Esophagus mucosa (tissue), 1 donor: ENCODE measurements at places on chromosomes 2 and 18.
A peak's percentile ranks its signal among the peaks of the same experiment; 100 is the strongest.

DNA sequence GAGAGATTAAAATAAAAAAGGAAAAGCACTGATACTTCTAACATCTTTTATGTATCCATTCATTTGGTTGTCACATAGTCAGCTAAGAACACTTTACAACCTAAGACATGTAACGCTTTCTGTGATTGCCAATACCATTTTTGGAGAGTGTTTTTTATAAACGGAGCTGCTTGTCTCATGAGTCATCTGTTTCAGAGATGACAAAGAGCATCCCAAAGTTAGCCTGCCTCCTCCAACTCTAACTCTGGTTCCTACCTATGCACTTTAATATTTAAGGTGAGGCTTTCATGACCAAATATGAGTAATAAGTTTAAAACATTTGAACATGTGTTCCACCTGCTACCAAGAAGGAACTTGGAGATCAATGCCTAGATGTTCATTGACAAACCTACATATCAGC lies 260.1 kb upstream of the SMIM21 start:
- no peak for ATAC-seq

GRCh38 chr18:58671632-58672564 lies 633 bp downstream of the MALT1 start:
- ATAC-seq = peak; percentile 25

DNA sequence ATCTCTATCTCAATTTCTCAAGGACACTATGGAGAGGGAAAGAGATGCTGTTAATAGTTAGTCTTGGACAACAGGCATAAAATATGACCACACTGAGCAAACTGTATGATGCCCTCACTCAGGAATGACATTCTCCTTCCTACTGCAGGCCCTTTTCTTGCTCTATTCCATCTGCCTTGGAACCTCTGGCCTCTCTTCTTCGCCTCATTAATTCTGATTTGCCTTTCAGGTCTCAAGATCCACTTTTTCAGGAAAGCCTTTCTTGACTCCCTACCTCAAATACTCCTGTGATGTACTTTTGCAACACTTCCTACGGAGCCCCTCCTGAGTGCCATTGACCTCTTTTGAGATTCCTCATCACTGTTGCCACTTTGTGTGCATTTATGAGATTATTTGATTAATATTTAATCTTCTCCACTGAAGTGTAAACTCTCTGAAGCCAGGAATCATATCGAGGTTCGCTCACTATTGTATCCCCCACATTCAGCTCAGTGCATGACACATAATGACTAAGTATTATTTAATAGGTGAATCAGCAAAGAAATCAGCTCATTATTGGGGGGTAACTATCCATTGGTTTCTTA lies 21.3 kb upstream of the SPP2 start:
- no peak for ATAC-seq

DNA sequence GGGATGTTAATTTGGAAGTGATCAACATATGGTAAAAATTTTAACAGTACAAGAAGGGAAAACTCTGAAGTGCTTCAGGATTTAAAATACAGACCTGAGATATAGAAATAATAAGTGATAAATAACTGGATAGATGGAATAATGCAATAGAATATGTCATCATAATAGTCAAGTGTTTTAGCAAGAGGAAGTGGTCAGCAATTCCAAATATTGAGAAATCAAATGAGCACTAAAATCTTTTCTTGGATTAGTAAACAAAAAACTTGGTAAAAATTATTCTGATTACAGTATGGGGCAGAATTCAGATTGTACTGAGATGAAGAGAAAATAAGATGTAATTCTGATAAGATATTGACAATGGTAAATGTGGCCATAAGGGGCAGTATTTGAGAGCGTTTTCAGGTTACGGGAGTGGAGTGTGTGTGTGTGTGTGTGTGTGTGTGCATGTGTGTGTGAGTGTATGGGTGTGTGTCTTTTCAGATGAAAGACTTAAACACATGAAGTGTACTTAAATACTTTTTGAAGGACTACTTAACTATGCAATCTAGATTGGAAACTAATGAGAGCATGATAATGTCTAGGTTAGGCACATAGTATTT lies 217.9 kb upstream of the ITGA4 start:
- ATAC-seq = no peak

DNA sequence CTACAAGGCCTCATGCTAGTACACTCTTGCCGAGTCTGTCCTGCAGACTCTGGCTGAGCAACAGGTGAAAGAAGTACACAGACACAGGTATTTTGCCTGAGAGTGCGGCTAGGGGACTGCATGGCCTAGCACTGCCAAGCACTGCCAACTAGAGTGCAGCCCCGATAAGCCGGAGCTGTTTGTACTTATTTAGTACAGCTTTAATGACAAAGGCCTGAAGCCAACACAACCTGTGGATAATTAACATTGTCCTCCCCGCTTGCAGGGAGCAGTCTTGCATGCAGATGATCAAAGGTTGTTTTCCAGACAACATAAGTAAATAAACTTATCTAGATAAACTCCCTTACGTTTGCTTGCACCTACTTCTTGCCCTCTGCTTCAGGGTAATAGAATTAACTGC lies 63.7 kb upstream of the MMADHC start:
- ATAC-seq = no peak

GRCh38 chr2:79980816-79981215 lies 323.7 kb downstream of the LRRTM1 start:
- no peak for ATAC-seq

- peak; percentile 75 for ATAC-seq
Measured at GRCh38 chr2:223993634-223994232, 36.5 kb downstream of the MRPL44 start.

GRCh38 chr2:12005886-12006681 lies 259.7 kb downstream of the LPIN1 start:
- peak; percentile 47 for ATAC-seq

DNA sequence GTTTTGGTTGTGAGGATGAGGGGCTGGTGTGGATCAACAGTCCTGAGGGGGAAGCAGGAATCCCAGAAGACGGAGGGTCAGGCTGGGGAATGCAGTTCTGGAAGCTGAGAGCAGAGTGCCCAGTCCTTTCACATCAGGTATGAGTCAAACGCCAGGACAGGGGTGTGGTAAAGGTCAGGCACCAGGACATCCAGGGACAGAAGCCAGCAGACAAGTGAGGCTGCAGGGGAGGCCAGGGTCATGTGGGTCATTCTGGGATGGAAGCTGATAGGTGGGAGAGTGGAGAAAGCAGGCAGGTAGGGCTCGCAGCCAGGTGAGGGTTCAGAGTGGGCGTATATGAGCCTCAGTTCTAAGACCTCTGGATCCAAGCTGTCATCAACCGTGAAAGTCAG lies 12.8 kb upstream of the GNLY start:
- ATAC-seq = no peak

DNA sequence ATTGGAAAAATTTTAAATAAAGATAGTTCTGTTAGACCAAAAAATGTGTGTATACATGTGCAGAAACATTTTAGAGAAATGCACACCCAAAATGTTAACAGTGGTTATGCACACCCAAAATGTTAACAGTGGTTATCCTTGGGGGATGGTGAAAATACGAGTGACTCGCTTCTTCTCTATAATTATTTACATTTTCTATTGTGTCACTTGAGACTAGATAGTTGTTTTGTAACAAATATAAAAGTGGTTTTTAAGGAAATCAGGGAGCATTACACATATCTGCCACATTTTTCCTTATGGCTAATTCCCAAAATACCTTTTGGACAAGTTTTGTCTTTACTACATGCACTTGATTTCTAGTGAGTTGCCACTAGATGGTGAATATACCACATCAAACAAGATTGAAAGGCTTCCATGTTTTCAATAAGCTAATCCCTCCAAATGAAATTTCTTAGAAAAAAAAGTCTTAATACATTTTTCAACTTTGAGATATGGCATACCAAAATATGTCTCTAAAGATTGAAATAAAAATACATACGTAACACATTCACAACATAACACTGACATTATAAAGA lies 9.0 kb upstream of the HIBCH start:
- ATAC-seq = no peak

- no peak for ATAC-seq
Measured at GRCh38 chr2:106183101-106183696, 10.9 kb downstream of the UXS1 start.

DNA sequence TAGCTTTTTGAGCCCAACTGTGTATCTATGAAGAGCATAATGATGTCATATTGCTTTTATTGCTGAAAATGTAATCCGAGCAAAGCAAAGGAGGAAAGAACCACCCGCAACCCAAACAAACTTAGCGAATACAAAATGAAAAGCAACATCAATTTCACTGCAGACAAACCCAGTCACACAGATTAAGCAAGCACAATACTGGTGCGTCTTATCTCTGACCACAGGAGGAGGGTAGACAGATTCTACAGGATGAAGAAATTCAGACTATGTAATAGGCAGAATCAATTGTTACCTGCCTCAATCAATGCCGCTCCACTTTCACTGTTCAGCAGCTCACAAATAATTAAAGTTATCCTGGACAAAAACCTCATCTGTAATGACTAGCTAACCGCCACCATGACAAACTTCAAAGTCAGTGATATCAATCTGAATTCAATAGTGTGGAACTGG lies 115.5 kb upstream of the SP3 start:
- no peak for ATAC-seq

DNA sequence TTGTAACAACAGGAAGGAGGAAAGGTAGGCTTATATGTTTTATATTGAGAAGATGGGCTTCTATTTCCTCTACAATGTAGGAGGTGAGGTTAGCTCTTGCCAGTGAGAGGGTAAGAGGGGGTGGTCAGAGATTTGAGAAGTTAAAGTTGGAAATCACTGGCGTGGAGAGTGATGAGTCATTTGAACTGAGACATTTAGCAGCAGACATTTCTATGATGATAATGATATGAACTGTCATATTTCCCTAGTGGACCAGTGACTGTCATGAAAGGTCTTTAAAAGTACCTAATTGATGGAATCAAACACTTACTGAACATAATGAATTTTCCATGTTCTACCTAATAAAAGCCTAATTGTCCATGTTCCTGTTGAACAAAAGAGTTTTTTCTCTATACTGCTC lies 126.1 kb downstream of the FAM161A start:
- no peak for ATAC-seq

DNA sequence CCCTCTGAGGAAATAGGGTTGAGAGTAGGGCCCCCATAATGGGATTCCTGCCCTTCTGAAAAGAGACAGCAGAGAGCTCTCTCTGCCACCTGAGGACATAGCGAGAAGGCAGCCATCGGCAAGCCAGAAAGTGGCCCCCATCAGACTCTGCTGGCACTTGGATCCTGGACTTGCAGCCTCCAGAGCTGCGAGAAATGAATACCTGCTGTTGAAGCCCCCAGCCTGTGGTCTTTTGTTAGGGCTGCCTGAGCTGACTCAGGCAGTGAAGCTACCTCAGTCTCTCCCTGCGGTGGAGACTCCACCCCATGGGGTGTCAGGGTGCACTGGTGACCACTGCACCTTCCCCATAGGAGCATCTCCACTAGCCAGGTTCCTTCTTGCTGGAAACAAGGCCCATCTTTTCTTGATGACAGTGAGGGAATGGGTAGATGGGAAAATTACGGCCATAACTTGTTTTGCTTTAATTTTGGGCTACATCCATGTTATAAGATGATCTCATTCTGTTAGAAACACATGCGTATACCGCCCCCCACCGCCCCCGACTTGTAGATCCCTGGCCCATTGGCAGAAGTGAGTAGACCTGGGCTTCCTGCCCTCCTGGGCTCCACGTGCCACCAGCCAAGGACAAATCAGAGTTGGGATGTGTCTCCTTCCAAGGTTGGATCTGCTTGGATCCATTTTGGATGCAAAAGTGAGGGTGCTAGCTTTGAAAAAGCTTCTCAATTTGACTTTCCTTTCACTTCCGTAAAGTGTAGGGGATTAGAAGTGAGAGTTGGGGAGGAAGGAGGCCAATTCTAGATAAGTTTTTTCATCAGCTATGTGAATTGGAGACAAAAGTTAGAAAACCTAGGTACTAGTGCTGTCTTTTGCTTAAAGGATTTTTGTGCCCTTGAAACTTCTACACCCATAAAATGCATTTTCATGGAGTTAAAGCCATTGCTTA lies 42.9 kb downstream of the NCK2 start:
- ATAC-seq = no peak

DNA sequence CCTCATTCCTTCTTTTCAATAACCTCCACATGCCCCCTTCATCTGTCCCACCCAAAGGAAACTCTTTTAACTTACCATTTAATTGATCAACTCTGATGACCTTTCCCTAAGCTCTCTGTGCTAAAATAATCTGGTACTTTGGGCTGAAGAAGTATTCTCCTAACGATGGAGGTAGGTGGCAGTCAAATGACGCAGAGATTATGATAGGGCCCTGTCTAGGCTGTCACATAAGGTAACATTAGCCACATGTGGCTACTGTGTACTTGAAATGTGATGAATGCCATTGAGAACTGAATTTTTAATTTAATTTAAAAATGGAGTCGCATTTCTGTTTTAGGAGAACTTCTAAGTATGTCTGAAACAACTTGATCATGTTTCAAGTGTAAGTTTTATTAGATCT lies 140.5 kb upstream of the TNP1 start:
- no peak for ATAC-seq

GRCh38 chr2:100784681-100785080 lies 35.3 kb upstream of the NPAS2 start:
- no peak for ATAC-seq

DNA sequence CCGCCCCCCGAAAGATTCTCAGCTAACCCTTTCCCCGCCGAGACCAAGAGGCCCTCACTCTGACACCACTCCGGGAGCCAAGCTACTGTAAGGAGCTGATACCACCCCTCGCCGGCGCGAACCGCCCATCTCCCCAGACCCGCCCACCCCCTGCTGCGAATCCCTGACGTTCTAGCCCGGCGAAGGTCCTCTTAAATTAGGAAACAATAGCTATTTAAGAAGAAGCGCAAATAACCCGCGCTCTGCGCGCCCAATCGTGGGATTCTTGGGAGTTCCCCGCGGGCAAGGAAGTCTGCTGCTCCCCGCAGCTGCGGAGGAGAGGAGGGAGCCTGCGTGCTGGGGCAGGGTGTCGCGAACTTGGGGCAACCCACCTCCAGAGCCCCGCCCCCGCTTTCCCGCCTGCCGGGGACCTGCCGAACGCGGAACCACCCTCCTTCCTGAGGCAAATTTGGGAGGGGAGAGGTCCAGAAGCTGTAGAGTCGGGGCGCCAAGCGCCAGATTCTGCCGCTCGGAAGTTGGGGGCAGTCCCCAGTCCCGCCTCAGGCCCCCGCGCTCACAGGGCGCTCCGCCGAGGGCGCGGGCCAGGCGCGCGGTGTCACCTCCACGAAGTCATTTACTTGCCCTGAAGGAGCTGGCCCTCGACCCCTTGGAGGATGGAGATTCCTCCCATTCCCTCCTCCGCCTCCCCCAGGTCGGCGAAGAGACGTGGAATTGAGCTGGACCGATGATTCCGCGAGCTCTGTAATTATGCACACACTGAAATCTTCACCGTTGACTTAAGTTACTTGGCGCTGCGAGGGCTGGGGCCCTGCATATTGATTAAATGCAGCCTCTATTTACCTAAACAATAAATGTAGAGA lies 8.4 kb upstream of the SP9 start:
- ATAC-seq = peak; percentile 28

DNA sequence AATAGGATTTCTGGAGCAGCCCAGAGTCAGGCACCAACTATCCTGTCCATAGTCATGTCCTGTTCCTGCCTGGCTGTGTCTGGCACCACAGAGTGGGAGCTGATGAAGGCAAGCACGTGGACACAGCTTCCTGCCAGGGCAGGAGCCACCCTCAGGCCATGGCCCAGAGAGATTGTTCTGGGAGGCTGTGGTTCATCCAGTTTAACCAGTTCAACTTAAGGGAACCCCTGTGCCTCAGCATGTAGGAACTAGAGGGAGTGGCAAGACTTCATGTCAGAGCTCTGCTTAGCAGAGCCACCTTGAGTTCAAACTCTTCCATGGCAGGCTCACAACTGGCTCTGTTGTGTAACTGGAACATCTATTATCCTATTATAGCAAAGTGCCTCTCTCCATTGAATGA lies 73.2 kb upstream of the NCKAP5 start:
- peak; percentile 100 for ATAC-seq
